ENCODE measurements at places on chromosomes 12 and 14.

DNA sequence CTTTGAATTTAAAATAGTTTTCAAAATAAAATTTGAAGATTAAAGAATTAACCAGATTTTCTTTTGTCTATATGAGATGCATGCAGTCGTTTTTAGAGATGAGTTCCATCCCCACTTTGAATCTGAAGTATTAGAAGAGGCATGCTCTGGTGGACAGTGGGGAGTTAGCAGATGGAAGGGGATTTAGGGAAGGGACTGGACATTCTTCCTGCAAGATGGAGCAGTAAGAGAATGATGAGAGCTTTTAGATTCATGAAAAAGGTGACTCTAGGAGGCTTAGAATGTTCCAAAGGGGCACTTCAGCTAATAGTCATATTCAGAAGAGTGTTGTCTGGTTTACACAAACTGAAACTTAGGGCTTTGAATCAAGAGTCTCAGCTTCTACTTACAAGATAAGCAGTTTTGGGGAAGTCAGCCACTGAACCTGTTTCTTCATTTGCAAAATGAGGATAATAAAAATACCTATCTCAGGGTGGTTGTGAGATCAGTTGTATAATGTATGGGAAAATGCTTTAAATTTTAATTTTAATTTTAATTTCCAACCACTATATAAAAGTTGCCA, 3.7 kb downstream of the ZBTB1 start:
- DNase-seq: no peak

DNA sequence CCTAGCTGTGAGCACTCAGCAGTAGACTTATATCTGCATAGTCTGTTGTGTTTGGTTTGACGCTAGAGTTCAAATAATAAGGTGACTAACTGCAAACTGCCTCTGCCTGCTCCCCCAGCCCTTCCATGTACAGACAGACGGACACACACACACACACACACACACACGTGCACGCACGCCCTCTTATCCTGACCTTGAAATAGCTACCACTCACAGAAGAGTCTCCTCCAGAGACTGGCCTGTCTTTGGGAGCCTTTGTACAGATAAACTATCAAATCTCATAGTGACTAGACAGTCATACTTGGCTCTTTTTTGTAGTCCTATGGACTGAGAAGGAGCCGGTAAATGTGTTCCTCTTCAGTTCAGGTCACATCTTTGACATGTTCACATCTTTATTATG, 158.4 kb downstream of the FBXL14 start:
- no peak for DNase-seq

DNA sequence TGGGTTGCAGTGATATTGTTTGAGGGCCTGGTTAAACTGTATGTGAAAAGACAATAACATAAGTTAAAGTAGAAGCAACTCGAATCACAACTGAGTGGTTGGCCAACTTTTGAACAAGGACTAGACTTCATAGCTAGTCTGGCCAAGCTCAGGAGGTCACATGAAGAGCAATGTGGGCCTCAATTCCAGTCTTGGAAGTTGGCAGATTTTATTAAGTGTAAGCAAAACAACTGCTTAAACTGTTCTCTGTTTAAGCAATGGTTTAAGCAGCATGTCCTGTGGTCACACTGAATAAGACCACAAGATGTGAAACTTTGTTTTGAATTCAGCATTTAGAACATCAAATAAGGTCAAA, 100.4 kb downstream of the TMTC3 start:
- DNase-seq: no peak

GRCh38 chr12:2118061-2118460, 65.3 kb downstream of the CACNA1C start:
- DNase-seq: no peak

DNA sequence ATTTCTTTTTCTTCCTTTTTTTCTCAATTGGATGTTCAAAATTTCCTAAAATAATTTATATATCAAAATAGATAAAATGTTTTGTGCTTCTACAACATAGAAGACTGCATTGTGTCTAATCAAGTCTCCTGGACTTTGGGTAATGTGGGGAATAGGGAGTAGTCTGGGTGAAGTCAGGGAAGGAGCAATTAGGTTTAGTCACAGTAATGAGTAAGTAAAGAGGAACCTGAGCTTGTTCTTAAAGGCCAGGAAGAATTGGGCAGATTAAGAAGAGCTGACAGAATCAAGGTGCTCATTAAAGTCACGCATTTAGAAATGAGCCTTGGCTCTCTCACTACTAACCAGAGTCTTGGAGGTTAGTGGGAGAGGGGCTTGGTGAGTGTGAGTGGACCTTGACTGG, 233.3 kb upstream of the SSTR1 start:
- DNase-seq: no peak

DNA sequence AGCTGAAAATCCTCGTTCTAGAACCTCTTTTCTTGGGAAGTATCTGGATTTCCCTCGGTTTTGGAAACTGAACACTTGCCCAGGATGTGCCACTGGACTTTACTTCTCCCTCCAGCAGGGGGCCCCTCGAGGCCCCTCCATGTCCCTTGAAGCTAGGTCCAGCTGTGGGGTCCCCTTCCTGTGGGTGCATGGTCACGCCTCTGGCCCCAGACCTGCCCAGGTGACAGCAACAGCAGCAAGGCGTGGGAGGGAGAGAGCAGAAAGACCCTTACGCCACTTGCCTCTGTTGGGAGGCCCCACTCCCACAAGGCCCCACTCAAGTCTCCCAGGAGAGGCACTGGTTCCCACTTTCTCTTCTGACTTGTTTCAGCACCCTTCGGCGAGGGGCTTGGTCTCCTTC, 3.1 kb downstream of the SLC25A29 start:
- DNase-seq: no peak

DNA sequence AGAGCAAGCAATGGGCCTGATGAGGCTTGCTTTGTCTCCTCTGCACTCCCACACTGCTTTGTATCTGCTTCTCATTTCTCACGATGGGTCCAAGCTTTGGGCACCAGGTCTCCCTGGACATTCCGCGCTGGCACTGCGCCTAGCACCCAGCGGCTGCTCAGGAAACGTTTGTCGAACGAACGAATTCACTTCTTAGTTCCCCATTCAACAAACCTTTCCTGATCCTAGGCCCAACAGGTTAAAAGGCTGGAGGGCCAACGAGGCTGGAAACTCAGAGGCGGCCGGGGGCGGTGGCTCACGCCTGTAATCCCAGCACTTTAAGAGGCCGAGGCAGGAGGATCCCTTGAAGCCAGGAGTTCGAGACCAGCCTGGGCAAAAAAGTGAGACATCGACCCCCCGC, 1.0 kb upstream of the GLRX5 start:
- DNase-seq: no peak
